ENCODE measurements at places on chromosomes 7 and 10.

DNA sequence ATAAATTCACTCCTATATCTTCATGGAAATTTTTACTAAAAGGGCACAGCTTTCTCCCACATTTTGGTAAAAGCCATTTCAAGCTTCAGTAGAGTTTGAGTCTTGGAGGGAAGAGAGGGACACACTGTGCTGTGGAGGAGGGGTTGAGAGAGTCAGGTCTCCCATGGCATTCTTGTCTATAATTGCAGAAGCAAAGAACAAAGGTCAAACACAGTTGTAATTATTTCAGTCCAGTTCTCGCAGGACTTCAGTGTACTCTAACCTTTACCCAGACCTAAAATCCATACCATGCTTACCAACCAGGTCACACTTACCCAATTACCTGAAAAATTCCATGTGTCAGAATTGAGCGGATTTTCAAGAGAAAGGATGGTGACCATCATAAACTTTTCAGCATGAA, 298.4 kb downstream of the XPNPEP1 start:
- no peak for DNase-seq

DNA sequence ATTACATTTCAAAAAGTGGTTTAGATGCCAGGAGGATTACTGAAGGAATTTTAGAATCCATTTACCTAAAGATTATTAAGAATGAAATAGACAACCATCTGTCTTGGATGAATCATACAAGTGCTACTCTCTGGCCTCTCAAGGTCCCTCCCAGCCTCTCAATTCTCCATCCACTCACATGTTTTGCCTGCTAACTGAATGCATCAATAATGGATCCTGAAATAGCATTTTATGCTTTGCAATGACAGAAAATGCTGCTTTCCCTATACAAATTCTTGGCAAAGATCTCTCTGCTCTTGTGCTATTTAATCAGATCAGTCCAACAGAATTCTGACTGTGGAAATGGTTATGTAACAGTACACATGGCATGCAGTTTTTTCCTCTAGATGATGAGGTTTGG, 68.1 kb downstream of the HBP1 start:
- no peak for DNase-seq

- no peak for DNase-seq
Measured at GRCh38 chr7:81235997-81236396, 317.1 kb upstream of the SEMA3C start.

DNA sequence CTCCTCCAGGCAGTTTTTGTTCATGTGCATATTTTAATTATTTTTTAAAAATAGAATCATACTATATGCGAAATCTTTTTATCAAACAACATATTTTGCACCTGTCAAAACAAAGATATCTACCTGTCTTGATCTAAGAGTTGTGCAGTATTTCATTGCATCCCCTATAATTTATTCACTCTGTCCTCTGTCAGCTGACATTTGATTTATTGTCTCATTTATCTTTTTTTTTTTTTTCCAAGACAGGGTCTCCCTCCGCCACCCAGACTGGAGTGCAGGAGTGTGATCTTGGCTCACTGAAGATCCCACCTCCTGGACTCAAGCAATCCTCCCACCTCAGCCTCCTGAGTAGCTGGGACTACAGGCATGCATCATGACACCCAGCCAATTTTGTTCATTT, 49.0 kb downstream of the PRLHR start:
- no peak for DNase-seq

- DNase-seq = no peak
Measured at GRCh38 chr7:122746948-122747347, 44.2 kb upstream of the RNF148 start.

- no peak for DNase-seq
Measured at GRCh38 chr10:50452603-50453002, 171.2 kb downstream of the SGMS1 start.

DNA sequence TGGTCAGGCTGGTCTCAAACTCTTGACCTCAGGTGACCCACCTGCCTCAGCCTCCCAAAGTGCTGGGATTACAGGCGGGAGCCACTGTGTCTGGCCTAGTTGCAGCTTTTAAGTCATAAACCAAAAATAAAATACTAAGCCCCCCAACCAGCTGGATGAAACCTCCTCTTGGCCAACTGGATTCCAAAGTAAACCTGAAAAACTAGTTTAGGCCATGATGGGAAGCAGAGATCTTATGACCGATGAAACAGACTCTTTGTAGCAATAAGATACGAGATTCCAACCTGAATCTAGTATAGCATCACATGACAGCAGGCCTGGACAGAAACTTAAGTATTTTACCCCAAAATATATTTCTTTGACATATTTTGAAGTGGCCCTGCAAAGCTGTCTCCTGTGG, 9.1 kb upstream of the MCM10 start:
- no peak for DNase-seq

All from stimulated activated CD8-positive, alpha-beta memory T cell treated with anti-CD3 and anti-CD28 coated beads, Interleukin-4, amount 100 ng/mL, for 4 hours (primary cell).